ENCODE measurements at places on chromosomes 16 and 17. TPM values are rescaled to one million over a fixed set of nuclear protein-coding genes. Genes with fewer than 3 reads are reported as not detected.
A peak's percentile ranks its signal among the peaks of the same experiment; 100 is the strongest.

The CCL23 gene
- total RNA-seq: not detected

The TPSAB1 gene
- total RNA-seq: not detected

The TEKT5 gene
- not detected for total RNA-seq

The KRT32 gene
- total RNA-seq: not detected

The MYH2 gene
- total RNA-seq: not detected

DNA sequence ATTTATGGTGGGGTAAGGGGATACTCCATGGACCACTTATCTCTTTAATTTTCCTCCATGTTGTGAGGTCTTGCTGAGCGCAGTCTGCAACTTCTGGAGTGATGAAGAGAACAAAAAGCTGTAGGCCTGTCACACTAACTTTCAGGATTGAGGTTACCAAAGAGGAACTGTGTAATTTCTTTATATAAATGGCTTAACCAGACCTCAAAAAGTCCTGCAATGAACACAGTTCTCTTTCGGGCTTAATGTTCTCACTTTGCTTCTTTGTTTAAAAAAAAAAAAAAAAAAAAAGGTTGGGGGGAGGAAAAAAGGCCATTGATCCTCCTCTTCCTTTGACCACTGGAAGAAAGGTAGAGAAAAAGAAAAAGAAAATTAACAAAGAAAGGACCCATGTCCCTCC, 86.8 kb upstream of the SOX9 start:
- no peak overlapping the region for H3K27ac ChIP-seq
- no peaks in the 10 kb centered on the region for H3K36me3 ChIP-seq
- H3K27me3 ChIP-seq: no peaks in the 10 kb centered on the region
- H3K4me3 ChIP-seq: no peak overlapping the region
- no peak for DNase-seq

GRCh38 chr16:1451702-1452392, 7.5 kb upstream of the CCDC154 start:
- no peaks in the 10 kb centered on the region for H3K4me1 ChIP-seq
- peaks cover 1% of the 10 kb centered on the region for H3K27me3 ChIP-seq
- DNase-seq: no peak
- H3K27ac ChIP-seq: no peak overlapping the region

GRCh38 chr16:86505185-86505898, 5.0 kb upstream of the FOXF1 start:
- H3K27me3 ChIP-seq: peaks cover 54% of the 10 kb centered on the region
- no peak for DNase-seq
- no peak overlapping the region for H3K27ac ChIP-seq

DNA sequence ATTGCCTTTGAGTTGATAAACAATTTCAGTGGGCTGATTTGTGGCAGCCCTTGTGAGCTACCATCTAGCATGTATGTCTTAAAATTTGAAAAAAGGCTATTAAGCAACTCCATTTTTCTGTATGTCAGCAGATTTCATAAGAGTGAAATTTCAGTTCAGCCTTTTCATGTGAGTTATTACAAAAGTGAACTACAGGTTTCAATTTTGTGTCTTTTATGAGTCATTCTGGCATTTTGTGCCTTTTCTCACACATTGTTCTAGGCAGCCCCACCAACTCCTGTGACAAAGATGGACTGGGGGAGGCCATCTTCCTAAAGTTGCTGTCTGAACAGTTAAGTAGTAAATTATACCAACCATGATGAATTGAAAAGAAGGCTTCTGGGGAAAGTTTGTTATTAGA, 52.1 kb downstream of the USP10 start:
- no peak overlapping the region for H3K4me3 ChIP-seq
- H3K4me1 ChIP-seq: peaks cover 59% of the 10 kb centered on the region
- DNase-seq: peak; percentile 7
- no peak overlapping the region for H3K27ac ChIP-seq
- peaks cover under 1% of the 10 kb centered on the region for H3K27me3 ChIP-seq
- H3K36me3 ChIP-seq: no peaks in the 10 kb centered on the region

GRCh38 chr17:32116937-32117336, 25.4 kb upstream of the RHOT1 start:
- H3K36me3 ChIP-seq: no peaks in the 10 kb centered on the region
- no peak for DNase-seq
- H3K4me3 ChIP-seq: no peak overlapping the region
- H3K27ac ChIP-seq: no peak overlapping the region
- H3K27me3 ChIP-seq: peaks cover 23% of the 10 kb centered on the region
- no peaks in the 10 kb centered on the region for H3K4me1 ChIP-seq

DNA sequence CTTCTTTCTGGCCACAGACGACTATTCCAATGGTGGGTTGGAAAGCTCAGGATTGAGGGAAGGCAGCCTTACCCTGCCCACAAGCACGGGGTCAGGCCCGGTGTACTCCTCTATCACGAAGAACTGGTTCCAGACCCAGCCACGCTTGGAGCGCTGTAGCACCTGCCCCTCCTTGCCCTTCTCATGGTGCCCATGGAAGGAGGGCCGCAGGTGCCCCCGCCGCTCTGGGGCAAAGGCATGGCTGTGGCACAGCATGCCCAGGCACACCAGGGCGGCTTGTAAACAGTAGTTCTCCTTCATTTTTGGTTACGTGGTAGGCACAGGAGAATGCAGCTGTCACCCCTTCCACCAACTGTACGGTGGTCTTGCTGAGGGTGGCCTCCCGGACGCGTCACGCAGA, 117.3 kb downstream of the CDH11 start:
- peaks cover 59% of the 10 kb centered on the region for H3K4me1 ChIP-seq
- no peak for DNase-seq
- H3K36me3 ChIP-seq: peaks cover 52% of the 10 kb centered on the region
- H3K27ac ChIP-seq: no peak overlapping the region
- no peak overlapping the region for H3K4me3 ChIP-seq

- peak overlapping the region; percentile 94 for H3K4me3 ChIP-seq
- peaks cover 4% of the 10 kb centered on the region for H3K36me3 ChIP-seq
- H3K4me1 ChIP-seq: peaks cover 53% of the 10 kb centered on the region
- peak overlapping the region; percentile 48 for H3K27ac ChIP-seq
Measured at GRCh38 chr17:78924481-78925151, 571 bp downstream of the TIMP2 start.

DNA sequence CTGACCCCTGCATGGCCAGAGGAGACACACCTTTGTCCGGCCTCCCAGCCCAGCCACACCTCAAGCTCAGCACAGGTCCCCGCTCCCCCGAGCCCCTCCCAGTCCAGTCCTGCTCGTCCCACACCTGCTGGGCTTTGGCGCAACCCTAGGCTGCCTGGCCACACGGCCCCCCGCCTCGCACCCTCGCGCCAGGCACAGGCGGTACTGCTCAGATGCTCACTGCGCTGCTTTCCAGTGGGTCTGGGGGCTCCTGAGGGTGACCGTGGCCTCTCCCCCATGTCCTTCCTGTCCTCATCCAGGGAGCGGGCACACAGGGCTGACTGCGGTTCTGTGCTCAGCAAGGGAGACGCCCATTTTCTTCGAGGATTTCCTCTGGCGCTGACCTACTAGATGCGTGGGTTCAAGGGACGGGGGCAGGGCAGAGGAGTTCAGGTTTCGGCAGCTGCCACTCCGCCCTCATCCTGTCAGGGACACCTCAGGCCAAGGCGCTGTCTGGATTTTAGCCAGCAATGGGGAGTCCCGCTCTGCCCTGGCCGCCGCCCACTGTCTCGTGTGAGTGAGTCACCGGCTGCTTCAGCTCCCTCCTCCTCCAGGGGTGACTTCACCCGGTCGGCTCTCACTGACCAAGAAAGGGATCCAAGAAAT, 118.0 kb upstream of the ZNF469 start:
- peak overlapping the region; percentile 60 for H3K4me3 ChIP-seq
- DNase-seq: peak; percentile 88
- peaks cover 6% of the 10 kb centered on the region for H3K4me1 ChIP-seq
- peak overlapping the region; percentile 81 for H3K27ac ChIP-seq
- H3K36me3 ChIP-seq: no peaks in the 10 kb centered on the region
- H3K27me3 ChIP-seq: peaks cover 2% of the 10 kb centered on the region

GRCh38 chr17:21542991-21543390, 149.3 kb upstream of the KCNJ18 start:
- H3K27me3 ChIP-seq: no peaks in the 10 kb centered on the region
- H3K27ac ChIP-seq: no peak overlapping the region
- peaks cover 21% of the 10 kb centered on the region for H3K36me3 ChIP-seq
- no peak overlapping the region for H3K4me3 ChIP-seq

GRCh38 chr16:23564575-23565363, 7.2 kb downstream of the UBFD1 start:
- DNase-seq: no peak
- H3K36me3 ChIP-seq: peaks cover 50% of the 10 kb centered on the region
- peak overlapping the region; percentile 24 for H3K27ac ChIP-seq
- no peak overlapping the region for H3K4me3 ChIP-seq
- H3K27me3 ChIP-seq: no peaks in the 10 kb centered on the region
- H3K4me1 ChIP-seq: peaks cover 15% of the 10 kb centered on the region

- DNase-seq: no peak
- H3K27ac ChIP-seq: no peak overlapping the region
- no peaks in the 10 kb centered on the region for H3K4me1 ChIP-seq
- H3K4me3 ChIP-seq: no peak overlapping the region
Measured at GRCh38 chr16:86029131-86029741, 130.3 kb downstream of the IRF8 start.

DNA sequence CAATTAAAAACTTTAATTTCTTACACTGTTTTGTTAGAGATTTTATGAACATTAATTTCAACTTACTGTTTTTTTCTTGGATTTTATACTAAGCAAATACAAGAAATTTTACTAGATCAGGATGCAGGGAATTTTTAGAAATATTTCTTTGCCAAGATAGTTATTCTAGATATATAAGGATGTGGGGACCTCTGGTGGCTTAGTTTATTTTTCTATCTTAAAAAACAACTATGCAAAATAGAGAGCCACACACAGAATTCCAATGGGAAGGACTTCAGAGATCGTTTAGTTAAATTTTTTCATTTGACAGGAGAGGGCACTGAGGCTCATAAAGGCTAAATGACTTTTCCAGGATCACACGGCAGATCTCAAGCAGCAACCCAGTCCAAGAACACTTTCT, 23.0 kb upstream of the CAPNS2 start:
- DNase-seq: peak; percentile 47
- H3K27me3 ChIP-seq: no peaks in the 10 kb centered on the region
- no peaks in the 10 kb centered on the region for H3K36me3 ChIP-seq
- no peak overlapping the region for H3K4me3 ChIP-seq
- H3K4me1 ChIP-seq: peaks cover 5% of the 10 kb centered on the region
- no peak overlapping the region for H3K27ac ChIP-seq

GRCh38 chr16:89583895-89584644, 8.5 kb downstream of the CPNE7 start:
- H3K4me1 ChIP-seq: no peaks in the 10 kb centered on the region
- H3K27ac ChIP-seq: no peak overlapping the region
- no peak overlapping the region for H3K4me3 ChIP-seq
- H3K27me3 ChIP-seq: peaks cover 3% of the 10 kb centered on the region
- no peak for DNase-seq

DNA sequence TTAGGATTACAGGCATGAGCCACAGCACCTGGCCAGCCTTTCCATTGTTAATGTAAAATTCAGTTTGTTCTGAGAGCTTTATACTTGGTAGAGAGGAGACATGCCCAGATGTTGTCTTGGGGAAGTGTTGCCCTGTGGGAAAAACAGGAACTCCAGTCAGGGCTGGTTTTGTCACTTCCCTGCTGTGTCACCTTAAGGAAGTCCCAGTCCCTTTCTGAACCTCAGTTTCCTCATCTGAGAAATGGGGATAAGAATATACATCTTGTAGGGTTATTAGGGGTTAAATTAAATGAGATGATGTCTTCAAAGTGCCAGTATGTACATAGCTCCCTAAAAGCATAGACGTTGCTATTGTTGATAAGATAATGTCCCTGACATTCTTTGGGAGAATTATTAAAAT, 25.3 kb downstream of the CLEC16A start:
- H3K27ac ChIP-seq: no peak overlapping the region
- DNase-seq: no peak
- H3K4me3 ChIP-seq: no peak overlapping the region
- H3K36me3 ChIP-seq: no peaks in the 10 kb centered on the region

DNA sequence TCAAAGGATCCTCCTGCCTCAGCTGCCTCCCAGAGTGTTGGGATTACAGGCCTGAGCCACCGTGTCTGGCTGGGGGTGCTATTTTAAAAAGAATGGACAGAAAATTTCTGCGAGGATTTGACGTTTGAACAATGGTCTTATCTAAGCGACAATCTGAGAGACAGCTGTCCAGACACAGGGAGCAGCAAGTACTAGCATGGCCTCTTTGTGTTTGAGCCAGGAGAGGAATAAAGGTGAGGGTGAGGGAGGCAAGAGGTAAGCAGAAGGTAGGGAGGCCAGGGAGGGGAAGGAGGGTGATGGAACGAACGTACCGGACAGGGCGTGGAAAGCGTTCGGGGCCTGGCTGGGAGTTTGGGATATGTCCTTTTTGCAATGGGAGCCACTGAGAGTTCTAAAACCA, 59.2 kb downstream of the PITPNC1 start:
- no peaks in the 10 kb centered on the region for H3K36me3 ChIP-seq
- peaks cover 34% of the 10 kb centered on the region for H3K4me1 ChIP-seq
- H3K27me3 ChIP-seq: peaks cover 3% of the 10 kb centered on the region
- H3K27ac ChIP-seq: no peak overlapping the region
- no peak for DNase-seq
